Esophagus muscularis mucosa (tissue), 4 donors: ENCODE measurements at places on chromosomes 7 and 10. TPM values are rescaled to one million over a fixed set of nuclear protein-coding genes. Genes with fewer than 3 reads are reported as not detected.

- DNase-seq, result no peak
- peak overlapping the region; percentile 78 for H3K4me3 ChIP-seq
- H3K27me3 ChIP-seq, result no peaks in the 10 kb centered on the region
- peaks cover 38% of the 10 kb centered on the region for H3K36me3 ChIP-seq
- H3K4me1 ChIP-seq, result peaks cover 11% of the 10 kb centered on the region
- H3K27ac ChIP-seq, result peak overlapping the region; percentile 93
Measured at GRCh38 chr7:56105508-56105907, 768 bp downstream of the CHCHD2 start.

DNA sequence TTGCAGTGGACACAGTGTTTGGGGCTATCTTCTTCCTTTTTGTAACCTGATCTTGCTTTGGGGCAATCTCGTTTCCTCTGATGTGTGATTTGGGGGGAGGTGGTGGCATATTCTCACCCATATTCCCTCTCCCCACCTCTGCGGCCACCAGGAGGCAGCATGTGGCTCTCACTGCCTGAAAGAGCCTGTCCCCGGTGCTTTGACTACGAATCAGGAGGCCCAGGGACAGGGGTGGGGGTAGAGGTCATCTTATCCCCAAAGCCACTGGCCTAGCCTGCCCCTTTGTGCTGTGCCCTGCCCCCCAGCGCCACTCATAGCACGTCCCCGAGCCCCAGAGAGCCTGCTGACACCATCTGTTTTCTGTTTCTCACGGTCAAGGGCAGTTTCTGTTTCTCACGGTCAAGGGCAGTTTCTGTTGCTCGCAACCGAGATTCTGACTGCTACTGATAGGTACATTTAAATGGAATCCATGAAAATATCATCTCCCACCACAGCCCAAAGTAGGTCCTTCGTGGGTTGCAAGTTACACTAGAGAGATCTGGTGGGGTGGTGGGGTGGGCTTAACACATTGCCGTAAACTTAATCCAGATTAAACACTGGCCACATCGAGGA is 28.2 kb downstream of the PHYH start:
- no peak for DNase-seq
- H3K27ac ChIP-seq, result no peak overlapping the region
- H3K4me1 ChIP-seq, result peaks cover 17% of the 10 kb centered on the region

DNA sequence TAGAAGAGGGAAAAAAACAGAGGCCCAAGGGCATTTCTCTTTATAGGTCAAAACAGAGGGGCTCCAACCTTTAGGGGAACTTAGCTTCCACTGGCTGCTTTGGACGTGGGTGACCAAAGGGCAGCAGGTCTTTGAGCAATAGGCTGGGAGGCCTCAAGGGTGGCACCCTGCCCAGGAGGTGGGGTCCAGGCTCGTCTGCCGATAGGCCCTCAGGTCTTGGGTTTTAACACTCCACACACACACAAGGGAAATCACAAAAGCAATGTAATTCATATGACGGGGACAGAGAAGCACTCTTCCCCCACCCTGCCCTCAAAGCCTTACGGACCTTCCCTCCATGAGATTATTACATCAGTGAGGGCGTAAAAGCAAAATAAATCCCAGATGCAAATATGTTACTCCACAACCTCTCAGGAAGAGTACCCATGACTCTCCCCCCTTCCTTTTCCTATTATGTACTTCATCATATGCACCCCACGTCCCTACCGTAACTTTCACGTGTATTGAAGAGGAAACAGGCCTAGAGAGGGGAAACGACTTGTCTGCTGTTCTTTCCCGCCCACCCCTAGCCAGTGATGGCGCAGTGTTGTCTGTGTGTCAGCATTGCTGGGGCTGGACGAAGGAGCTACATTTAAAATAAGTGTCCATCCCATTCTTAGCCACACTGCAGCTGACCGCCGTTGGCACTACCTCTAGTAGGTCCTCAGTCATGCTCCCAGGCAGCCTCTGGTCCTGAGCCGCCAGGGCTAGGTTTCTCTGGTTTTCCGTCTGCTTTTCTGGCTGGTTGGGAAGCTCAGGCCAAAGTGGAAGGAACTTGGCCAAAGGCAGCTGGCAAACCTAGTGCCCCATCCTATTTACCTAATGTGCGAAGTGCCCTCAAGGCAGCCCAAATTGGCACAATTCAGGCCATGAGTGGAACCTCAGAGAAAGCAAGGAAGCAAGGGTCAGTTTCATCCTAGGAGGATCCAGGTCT is 2.1 kb downstream of the PCBD1 start:
- peaks cover 21% of the 10 kb centered on the region for H3K4me1 ChIP-seq
- DNase-seq, result no peak
- no peak overlapping the region for H3K4me3 ChIP-seq
- H3K36me3 ChIP-seq, result peaks cover 44% of the 10 kb centered on the region
- H3K27me3 ChIP-seq, result no peaks in the 10 kb centered on the region

DNA sequence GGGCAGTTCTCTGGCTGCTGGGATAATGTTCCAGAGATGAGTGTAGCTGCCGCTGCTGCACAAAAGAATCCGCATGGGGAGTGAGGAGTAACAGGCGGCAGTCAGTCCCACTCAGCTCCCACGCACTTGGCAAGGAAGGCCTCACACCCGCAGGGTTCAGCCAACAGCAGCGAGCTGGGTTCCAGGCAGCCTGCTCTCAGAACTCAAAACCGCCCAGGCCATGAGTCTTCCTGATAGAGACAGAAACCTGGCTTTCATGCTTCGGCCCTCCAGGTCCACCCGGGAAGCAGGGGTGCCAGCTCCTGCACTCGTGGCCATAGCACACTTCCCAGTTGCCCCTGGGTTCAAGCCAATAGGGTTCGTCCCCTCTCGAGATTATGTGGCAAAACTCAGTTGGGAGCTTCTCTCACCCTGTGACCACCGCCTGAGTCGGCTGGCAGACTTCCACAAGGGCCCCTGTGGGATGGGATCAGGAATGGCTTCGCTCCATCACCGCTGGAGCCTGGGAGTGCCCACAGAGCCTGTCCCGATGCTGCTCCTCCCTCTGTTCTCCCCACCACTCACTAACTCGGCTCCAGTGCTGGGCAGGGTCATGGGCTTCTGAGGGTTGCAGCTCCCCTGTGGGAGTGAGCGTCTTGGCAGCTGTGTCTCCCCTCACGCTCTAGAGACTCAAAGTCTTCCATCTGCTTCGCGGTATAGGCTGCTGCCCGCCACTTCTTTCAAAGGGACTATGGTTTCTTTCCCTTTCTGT is 20.6 kb downstream of the CLRN3 start:
- no peaks in the 10 kb centered on the region for H3K36me3 ChIP-seq
- H3K27me3 ChIP-seq, result peaks cover 37% of the 10 kb centered on the region
- no peak overlapping the region for H3K27ac ChIP-seq
- H3K4me1 ChIP-seq, result no peaks in the 10 kb centered on the region
- no peak overlapping the region for H3K4me3 ChIP-seq

- no peaks in the 10 kb centered on the region for H3K27me3 ChIP-seq
- H3K4me1 ChIP-seq, result no peaks in the 10 kb centered on the region
- no peak overlapping the region for H3K4me3 ChIP-seq
- DNase-seq, result no peak
- no peak overlapping the region for H3K27ac ChIP-seq
Measured at GRCh38 chr7:154364170-154364569, 312.0 kb downstream of the DPP6 start.

DNA sequence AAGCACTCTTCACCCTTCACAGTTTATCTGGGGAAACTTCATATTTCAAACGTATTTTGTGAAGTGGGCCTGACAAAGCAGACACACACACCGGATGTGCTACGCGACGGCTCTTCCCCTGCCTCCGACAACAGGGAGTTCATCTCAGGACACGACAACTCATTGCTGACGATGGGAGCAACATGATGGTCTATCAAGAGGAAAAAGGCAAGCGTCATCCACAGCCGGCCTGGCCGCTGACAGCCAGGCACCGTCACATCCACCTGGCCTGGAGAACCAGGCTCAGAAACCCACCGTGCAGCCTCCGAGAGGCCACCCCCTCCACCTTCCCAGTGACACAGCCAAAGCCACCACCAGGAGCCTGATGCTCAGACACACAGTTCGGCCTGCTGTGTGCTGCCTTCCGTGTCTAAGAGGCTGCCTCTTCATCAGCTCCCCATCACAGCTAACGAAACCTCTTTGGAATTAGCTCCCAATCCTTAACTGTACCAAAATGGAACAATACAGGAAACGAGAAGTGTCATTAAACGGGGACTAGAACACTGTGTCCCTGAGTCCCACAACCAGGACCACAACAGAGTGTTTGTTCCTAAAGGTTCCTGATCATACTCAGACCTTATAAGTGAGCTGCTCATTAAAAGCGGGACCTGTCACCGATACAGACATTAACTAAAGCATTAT is 76.7 kb downstream of the SFMBT2 start:
- no peaks in the 10 kb centered on the region for H3K27me3 ChIP-seq
- DNase-seq, result no peak
- H3K36me3 ChIP-seq, result no peaks in the 10 kb centered on the region

DNA sequence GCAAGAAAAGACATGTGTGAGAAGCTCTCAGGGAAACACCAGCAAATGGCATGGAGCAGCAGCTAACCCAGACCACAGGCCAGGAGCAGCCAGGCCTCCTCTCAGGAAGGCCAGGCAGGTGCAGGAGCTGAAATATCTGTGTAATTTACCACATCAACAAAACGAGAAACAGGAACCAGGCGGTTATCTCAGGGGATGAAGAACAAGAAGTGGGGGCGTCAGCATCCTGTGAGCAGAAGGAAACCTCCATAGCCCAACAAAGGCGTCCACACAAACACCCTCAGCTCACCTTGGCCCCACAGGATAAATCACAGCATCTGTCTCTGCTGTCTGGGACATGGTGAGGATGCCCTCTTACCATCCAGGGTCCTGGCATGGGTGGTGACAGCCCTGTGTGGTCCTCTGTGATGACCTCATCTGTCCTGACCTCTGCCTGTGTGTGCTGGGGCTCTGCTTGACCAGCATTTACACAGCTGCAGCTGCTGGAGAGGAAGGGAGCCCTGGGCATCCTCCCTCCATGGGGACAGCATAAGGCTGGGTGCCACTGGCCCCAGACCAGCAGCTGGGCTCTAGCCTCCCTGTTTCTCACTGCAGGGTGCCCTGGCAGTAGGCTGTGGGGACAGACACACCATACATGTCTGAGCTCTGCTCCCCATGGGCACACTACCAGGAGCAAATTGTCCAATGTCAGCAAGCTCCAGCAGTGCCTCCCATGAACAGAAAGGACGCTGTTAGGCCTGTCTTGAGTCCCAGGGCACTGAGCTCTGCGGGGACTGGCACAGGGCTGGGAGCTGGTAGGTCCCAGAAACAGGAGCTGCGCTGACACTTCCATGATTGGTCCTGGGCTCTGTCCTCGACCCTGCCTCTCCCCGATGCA is 34.6 kb downstream of the ANXA8 start:
- DNase-seq, result peak; percentile 80
- H3K4me1 ChIP-seq, result no peaks in the 10 kb centered on the region
- no peaks in the 10 kb centered on the region for H3K36me3 ChIP-seq
- H3K27me3 ChIP-seq, result no peaks in the 10 kb centered on the region

DNA sequence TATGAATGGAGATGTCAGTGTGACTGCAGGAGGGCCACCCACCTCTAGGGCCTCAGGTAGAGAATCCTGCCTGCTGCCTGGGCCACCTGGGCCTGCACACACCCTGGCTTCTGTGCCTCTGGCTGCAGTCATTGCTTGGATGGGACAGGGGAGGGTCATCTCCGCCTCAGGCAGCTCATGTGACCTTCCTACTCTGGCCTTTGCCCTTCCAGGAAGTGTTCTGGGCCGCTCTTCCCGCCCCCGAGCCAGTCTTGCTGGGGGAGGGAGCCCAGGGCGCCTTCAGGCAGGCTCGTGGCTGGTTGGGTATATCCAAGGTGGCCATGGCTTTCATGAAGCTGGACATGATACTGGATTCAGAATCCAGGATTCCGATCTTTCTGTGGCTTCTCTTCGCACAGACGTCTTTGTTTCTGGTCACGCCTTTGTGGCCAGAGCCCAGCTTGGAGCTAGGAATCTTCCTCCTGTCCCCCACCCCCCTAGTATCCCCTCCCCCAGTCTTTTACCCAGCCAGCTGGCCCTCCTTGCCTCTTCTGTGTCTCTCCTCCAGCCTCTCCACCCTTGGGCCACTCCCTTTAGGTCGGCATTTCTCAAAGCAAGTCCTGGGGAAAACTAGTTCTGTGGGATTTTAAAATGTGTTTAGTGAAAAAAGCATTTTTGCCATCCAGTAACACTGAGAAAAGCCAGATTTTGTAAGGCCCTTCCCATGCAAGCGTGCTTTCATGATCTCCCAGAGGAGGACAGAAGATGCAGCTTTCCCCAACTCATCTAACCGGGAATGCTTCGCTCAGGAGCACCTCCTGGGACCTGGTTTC is 119.6 kb downstream of the ZMIZ1 start:
- no peak overlapping the region for H3K4me3 ChIP-seq
- H3K27me3 ChIP-seq, result no peaks in the 10 kb centered on the region
- no peaks in the 10 kb centered on the region for H3K36me3 ChIP-seq

DNA sequence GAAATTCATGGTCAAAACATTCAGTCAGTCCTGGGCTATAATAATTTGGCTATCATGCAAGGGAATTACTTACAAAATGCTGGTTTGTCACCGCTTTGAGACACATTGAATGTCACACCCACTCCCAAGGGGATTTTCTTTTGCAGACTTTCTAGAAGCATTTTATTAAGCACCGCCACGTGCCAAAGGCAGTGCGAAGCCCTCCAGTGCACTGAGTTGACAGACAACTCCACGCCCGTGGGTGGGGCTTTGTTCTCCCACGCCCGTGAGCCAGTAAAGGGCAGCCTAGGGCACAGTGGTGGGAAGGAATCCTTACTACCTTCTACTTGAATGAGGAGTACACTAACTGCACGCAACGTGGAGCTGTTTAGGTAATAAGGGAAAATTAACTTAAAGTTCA is 515.8 kb downstream of the KCNMA1 start:
- H3K4me1 ChIP-seq, result no peaks in the 10 kb centered on the region
- H3K4me3 ChIP-seq, result no peak overlapping the region

DNA sequence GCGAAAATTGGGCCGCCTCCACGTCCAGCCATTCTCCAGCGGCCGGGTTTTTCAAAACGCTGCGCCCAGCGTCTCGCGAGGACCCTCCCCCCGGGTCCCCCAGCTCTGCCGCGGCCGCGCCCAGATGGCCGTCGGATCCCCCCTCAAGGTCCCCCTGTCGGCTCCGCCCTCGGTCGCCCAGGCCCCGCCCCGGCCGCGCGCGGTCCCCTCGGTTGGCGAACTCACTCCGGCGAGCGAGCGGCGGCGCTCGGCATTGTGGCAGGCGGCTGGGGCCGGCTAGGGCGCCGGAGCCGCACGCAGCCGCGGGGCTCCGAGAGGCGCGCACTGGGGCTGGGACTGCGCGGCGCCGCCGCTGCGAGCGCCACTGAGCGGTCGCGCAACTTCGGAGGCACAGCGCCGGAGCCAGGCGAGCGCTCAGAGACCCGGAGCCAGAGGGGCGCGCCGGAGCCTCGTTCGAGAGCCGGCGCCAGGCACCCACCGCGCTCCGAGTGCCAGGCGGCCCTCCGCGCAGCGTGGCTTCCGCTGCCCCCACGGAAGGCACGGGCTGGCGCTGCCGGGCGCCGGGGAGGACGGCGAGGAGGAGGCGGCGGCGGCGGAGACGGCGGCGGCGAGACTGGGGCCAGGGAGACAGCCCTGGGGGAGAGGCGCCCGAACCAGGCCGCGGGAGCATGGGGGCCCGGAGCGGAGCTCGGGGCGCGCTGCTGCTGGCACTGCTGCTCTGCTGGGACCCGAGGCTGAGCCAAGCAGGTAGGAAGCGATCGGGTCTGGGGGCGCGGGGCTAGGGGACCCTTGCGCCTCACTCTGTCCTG is at the start of gene UNC5B:
TSS of gene UNC5B (plus strand) at position 253 of the 809 bp plus-strand sequence. CDS start at position 669, 416 bp downstream.
- DNase-seq, result no peak
- no peaks in the 10 kb centered on the region for H3K36me3 ChIP-seq
- H3K4me1 ChIP-seq, result peaks cover 63% of the 10 kb centered on the region
- peak within 1 kb of the TSS; percentile 72 for H3K4me3 ChIP-seq

The C10orf88 gene
- 5.5 TPM for total RNA-seq

The TDRD1 gene
- total RNA-seq, result not detected

The SLC39A12 gene
- not detected for total RNA-seq

The TMEM254 gene
- 8.3 TPM for total RNA-seq
